Germinal center (tissue), 1 donor: ENCODE measurements at places on chromosomes 16 and 17.

- DNase-seq: no peak
Observed at GRCh38 chr17:66494023-66494803, 191.8 kb downstream of the PRKCA start.

- DNase-seq: no peak
Observed at GRCh38 chr17:35866341-35866950, 2.2 kb downstream of the HEATR9 start.

DNA sequence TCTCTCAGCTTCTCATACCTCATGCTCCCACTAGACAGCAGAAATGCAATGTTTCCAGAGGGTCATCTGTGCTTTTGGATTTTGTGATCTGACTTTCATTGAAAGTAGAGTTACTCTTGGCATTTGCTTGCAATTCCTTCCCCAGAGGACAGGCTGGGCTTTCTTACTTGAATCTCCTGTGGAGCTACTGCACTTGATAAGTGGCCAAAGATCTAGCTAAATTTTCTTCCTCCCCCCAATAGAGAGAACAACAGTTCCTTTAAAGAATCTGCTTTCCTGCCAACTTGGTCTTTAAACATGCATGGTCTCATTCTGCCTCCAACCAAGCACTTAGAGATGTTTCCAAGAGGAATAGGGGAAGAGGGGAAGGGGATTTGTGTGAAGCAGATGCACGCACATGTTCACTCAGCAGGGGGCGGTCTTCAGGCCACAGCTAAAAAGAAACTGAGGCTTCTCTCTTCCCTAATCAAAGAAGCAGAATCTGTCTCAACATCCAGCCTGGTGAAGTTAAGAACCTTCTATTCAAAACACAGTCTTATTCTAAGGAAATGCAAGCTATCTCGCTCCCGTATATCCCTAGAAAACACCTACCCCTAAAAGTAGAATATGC, 229.6 kb downstream of the ZFHX3 start:
- DNase-seq: no peak

DNA sequence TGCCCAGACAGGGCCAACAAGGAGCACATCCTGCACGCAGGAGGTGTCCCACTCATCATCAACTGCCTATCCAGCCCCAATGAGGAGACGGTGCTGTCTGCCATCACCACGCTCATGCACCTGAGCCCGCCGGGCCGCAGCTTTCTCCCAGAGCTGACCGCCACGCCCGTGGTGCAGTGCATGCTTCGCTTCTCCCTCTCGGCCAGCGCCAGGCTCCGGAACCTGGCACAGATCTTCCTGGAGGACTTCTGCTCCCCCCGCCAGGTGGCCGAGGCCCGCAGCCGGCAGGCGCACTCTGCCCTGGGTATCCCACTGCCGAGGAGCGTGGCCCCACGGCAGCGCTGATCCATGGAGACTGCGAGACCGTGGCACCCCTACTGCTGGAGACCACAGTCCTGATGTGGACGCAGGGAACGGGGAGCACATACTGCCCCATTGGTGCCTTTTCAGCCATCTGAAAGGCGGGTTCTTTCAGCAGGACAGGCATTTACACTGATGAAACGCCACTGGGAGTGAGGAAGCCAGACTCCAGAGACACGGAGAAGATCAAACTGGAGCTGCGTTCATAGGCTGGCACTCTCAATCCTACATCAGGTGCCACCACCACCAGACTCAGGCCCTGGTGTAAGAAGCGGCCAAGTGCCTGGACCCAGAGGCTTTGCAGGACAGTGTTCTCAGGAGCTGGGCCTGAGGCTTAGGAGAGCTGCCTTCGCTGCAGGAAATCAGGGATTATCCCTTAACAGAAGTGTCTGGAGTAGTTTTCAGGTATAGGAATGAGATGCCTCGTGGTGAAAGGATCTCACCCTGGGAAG, 2.6 kb downstream of the NT5C start:
- DNase-seq: no peak

DNA sequence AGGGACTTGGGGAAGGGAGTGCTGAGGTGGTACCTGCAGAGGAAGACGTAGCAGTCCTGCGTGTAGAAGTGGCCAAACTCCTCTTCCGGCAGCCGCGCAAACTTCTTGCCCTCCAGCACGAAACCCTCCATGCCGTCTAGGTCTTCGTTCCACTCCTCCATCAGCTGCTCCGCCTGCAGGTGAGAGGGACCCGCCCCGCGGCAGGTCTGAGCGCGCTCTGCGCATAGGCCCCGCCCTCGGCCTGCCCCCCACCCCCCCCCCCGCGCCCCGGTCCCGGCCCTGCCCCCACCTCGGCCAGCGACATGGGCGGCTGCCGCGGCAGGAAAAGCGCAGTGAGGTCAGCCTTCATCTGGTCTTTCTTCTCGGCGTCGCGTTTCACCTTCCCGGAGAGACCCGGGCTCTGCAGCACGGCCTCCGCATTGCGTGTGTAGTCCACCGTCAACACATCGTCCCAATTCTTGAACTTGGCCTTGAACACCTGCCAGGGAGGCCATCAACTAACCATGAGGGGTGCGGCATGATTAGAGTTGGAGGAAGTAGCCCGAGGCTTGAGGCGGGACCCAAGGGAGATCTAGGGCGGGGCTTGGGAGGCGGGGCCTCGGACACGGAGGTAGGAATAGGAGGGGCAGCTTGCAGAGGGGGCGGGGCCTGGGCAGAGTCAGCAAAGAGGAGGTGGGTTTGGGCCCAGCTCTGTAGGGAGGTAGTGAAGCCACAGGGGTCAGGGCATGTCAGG, 11.5 kb downstream of the FLII start:
- peak; percentile 82 for DNase-seq
